ENCODE measurements at places on chromosomes 13 and 19.

GRCh38 chr19:13890136-13890535, 13.2 kb downstream of the NANOS3 start:
- DNase-seq = no peak

DNA sequence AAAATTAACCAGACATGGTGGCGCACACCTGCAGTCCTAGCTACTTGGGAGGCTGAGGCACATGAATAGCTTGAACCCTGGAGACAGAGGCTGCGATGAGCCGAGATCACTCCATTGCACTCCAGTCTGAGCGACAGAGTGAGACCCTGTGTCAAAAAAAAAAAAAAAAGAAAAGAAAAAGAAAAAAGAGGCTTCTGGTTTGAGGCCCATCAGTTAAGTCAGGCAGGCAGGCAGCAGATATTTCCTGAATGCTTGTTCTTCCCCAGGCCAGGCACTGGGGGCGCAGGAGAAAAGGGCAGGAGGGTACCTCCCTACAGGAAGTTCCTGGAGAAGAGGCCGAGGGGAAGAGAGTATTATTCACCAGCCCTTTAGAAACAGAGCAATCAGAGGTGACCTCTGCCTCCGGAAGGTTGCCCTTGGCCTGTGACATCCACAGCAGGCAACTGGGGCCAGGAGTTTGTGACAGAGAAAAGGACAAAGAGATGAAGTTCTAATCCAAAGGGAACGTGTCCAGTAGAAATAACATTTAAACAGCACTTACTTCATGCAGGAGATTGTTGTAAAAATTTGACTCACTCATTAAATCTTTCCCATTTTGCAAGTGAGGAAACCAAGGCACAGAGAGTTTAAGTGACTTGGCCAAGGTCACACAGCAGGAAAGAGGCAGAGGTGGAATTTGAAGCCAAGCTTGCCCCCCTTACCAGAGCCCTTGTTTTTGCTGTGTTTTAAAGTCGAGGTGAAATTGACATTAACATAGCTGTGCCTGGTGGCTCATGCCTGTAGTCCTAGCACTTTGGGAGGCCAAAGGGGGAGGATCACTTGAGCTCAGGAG, 4.3 kb upstream of the RLN3 start:
- DNase-seq = peak; percentile 70

DNA sequence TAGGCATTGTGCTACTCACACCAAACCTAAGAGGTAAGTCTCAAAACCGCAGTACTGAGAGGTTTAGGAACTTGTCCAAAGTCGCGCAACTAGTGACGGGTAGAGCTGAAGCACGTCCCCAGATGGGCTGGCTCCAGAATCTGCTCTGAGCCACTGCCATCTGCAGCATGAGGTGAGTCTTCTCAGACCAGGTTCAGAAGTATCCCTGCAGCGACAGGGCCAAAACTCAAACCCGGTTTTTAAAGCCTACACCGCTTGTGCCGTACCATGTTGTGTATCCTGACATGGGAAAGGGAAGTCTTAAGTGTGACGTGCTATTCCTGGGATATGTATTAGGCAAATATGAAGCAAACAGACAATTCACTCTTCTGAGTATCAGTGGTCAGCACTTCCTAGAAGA, 45.1 kb downstream of the ATP7B start:
- DNase-seq = no peak

GRCh38 chr13:59477011-59477410, 686.7 kb downstream of the DIAPH3 start:
- DNase-seq = no peak
